CD4-positive, alpha-beta T cell (primary cell): ENCODE measurements at places on chromosomes 3 and 15.

- no peak for DNase-seq
These were observed 8.6 kb downstream of the GPR15 start for GRCh38 chr3:98540346-98540745.

GRCh38 chr3:85313380-85313779, 354.6 kb downstream of the CADM2 start:
- DNase-seq: no peak

- DNase-seq: no peak
These were observed 295.4 kb upstream of the SATB1 start for GRCh38 chr3:18720543-18720942.

GRCh38 chr3:141643391-141643790, 94.7 kb upstream of the RNF7 start:
- DNase-seq: no peak

- no peak for DNase-seq
These were observed 44.7 kb upstream of the CHRNA7 start for GRCh38 chr15:31985607-31986006.

DNA sequence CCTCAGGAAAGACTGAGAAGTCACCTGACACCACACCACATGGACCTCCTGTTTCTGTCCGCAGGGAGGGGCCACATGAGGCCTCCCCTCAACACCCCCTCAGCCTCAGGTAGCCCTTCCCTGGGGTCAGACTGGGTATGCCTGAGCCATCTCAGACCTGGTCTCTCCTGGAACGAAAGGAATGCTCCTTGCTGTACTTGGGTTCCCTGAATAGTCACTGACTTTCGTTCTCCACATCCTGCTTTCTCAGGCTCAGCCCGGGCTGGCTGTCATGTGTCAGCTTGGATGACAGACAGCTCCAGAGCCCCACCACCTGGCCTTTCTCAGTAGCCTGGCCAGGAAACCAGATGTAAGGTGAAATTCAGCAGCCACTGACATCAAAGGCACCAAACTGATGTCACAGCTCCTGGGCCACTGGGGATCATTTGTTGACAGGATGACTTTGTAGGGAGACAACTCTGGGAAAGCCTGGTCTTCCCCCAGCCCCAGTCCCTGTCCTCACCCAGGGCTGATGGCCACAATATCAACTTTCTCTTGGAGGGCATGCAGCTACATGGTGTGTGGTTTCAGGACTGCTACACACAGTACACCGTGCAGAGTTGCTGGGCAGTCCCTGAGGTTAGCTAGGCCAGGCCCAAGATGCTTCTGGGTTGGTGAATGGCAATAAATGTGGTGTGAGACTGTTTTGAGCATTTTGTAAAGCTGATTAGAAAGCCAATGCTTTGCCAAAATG, 141.4 kb upstream of the MRPS22 start:
- no peak for DNase-seq

DNA sequence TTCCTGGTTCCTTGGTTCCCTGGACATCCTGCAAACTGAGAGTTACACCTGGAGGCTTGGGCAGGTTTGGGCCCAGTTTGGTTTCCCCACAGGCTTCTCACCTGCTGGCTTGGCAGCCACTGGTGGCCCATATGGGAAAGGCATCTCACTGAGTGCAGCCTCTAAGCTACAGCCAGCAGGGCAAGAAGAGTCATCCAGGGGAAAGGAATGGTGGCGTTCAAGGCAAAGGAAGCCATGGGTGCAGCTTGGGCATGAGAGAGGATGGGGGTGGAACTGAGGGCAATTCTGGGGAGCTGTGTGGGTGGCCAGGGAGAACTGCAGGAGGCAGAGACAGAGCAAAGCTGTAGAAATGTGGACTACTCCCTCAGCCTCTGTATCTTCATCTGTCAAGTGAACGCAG, 106.4 kb downstream of the EPHB1 start:
- no peak for DNase-seq

GRCh38 chr15:50558012-50558411, 11.5 kb upstream of the USP50 start:
- DNase-seq: no peak

- no peak for DNase-seq
These were observed 6.0 kb downstream of the ANXA2 start for GRCh38 chr15:60391722-60392315.

DNA sequence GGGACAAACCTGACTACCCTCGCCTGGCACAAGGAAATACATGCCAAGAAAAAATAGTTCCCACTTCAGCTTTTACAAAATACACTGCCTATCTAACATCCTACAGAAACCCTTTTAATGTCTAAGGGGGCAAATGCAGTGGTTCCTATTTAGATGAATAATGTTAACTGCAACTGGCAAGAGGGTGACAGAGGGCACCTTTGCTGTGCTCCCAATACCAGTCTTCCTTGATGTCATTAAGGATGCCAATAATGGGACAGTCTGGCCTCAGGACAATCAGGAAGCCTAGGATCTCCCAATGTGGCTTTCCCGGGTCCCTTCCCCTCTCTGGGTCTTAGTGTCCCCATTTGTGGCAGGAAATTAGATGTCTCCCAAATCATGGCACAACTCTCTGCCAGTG, 13.9 kb downstream of the CSRNP1 start:
- no peak for DNase-seq

GRCh38 chr15:57457726-57458125, 81.4 kb downstream of the CGNL1 start:
- DNase-seq: no peak

DNA sequence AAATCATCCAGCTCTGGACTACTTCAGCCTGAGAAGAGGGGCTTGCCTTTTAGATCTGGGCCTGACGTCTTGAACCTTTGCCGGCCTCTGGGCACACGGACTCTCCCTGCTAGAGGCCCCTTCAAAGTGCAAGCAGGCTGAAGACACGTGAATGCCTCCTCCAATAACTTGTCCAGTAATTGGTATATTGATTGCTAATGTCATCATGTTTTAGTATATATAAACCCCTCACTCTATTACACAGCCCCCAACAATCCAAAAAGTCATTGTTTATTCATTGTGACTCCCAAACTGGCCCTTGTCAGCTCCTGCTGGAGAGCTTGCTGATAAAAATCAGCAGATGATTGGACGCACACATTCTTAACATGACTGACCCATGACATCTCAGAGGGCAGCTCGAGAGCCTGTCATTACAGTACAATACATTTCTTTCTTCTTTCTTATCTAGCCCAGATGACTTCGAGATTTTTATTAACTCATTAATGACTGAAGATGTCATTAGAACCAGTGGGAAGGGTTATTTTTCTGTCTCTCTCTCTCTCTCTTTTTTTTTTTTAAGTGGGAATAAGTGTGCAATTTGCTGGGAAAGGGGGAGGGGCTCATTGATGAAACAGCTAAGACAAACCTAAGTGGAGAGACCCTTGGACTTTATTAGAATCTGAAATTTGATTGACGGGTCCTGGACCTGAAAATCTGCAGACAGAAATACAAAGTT, 65.5 kb upstream of the NR2F2 start:
- DNase-seq: no peak

- DNase-seq: no peak
These were observed 588.2 kb upstream of the NR2F2 start for GRCh38 chr15:95742256-95742655.

GRCh38 chr15:64845183-64845611, 3.5 kb downstream of the PLEKHO2 start:
- DNase-seq: no peak

DNA sequence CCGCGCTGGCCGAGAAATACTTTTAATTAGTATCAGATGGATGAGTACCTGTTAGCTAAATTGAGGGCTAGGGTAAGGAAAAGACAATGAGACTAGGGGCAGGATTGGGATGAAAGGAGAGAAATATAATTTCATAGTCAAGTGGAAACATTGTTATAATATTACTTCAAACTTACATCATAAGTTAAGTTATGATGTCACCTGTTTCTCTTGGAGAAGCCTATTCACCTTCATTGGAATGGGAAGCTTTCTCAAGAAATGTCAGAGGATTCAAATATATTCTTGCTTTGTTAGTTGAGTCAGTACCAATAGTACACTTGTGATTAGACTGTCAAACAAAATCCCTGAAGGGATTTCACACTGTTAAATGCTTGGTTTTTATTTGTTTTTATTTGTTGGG, 116.2 kb downstream of the NEO1 start:
- DNase-seq: no peak

GRCh38 chr15:59791755-59792154, 102.6 kb upstream of the BNIP2 start:
- peak; percentile 36 for DNase-seq

- no peak for DNase-seq
These were observed 2.9 kb upstream of the HGD start for GRCh38 chr3:120684896-120685295.

DNA sequence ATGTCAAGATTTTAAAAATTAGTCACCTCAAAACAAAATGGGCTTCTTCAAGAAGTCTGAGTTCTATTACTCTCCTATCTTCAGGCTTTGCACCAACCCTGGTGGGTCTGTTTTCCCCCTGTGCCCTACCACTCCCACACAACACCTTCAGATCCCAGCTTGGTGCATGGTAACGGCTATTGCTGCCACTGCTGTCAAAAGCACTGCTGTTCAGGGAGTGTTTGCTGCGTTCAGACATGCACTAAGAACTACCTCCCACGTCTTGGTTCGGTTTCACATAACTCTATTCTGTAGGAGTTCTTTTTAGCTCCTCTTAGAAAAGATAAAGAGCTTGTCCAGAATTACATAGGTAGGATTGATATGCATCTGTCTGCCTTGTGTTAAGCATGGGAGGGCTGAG, 799.2 kb downstream of the NR2F2 start:
- DNase-seq: no peak

- no peak for DNase-seq
These were observed 108.3 kb downstream of the OCA2 start for GRCh38 chr15:27990521-27991515.

DNA sequence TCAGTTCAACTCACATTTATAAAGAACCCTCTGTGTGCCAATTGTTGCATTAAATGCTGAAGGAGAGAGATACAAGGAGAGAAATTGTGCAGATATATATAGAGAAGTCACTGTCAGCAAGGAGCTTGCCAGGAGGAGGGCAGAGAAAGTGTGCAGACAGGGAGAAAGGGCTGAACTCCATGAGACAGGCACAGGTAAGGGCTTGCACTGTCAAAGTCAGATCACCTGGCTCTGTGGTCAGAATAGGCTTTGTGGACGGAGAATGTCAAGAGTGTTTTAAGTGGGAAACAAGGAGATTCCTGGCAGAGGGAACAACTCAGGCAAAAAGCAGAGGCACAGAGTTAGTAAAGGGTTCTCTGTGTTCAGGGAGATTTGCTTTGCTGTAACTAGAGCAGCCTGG, 303.0 kb upstream of the TPRG1 start:
- no peak for DNase-seq

DNA sequence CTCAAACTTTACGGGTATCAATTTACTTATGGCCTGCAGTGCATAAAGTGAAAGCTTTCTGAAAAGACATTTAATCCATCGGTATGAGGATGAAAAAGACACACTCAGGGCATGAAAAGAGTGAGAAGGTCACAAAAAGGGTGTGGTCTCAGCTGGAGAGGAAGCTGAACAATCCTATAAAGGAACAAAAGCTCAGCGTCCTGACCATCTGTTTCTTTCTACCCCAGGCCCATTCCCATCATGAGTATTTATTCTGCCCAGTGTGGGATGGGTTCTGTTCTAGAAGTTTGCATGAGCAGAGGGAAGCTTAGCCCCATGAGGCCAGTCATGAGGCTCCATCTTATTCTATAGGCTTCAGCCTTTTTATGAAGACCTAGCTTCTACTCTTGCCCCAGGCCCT, 144.6 kb downstream of the LPP start:
- DNase-seq: no peak

- DNase-seq: peak; percentile 35
These were observed 37.6 kb downstream of the NCEH1 start for GRCh38 chr3:172673210-172673679.

- DNase-seq: no peak
These were observed 44.0 kb downstream of the XXYLT1 start for GRCh38 chr3:195226900-195227447.

- peak; percentile 49 for DNase-seq
These were observed 74.9 kb downstream of the DAPK2 start for GRCh38 chr15:63971427-63971805.

GRCh38 chr3:189372243-189372642, 200.5 kb downstream of the TPRG1 start:
- DNase-seq: no peak

GRCh38 chr3:56253941-56254665, 214.2 kb downstream of the ERC2 start:
- DNase-seq: no peak

DNA sequence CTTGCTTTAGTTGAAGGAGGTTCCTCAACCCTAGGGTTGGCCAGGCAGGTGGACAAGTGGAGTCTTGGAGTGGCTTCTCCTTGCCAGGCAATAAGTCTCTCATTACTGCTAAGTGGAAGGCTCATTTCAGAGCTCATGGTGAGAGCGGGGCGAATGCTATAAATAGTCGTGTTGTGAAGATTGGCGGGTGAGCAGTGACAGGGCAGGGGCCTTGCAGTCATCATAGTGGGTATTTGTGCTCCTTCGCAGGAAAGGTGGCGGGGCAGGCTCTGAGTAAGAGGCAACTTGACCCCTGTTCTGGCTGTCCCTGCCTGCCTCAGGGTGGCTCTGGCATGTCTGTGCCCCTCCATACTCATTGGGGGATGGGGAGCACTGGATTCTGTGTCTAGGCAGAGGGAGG, 8.7 kb upstream of the GRM2 start:
- DNase-seq: no peak

- no peak for DNase-seq
These were observed 33.6 kb downstream of the TPM1 start for GRCh38 chr15:63075984-63076713.

- DNase-seq: peak; percentile 19
These were observed 505.2 kb downstream of the SHQ1 start for GRCh38 chr3:72343078-72343477.
